LNCaP clone FGC (cell line): ENCODE measurements at places on chromosomes 5 and 9.

GRCh38 chr9:8802242-8802641 lies 1002.7 kb upstream of the DMAC1 start:
- DNase-seq: no peak

DNA sequence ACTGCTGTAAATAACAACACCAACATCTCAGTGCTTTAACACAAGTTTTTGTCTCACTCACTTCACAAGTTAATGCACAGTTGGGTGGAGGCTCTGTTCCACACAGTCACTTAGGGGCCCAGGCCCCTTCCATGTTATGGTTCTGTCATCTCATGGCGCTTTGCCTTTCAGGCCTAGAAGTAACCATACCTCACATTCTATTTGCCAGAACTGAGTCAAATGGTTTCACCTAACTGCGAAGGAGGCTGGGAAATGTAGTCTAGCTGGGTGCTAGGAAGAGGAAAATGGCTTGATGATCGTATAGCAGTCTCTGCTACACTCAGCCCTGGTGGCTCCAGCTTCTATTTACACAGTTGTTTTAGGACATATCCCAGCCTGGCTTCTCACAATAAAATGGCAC lies 23.1 kb upstream of the MVB12B start:
- no peak for DNase-seq

- no peak for DNase-seq
Observed at GRCh38 chr9:16217943-16218701, 652.3 kb downstream of the BNC2 start.

DNA sequence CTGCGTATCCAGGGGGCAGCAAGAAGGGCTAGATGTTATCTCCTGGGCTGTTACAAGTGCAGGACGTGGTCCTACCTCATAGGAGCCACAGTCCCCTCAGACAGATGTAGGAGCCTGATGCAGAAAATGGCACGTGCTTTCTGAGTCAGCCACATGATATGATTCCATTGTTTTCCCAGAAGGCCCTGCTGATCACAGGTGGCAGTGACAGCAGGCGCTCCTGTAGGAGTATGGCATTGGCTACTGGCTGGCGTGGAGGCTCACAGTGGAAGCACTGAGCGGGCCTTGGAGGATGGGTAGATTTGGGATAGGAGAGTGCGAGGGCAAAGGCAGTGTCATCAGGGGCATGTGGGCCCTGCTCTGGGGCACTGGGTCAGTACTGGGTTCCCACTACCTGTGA lies 21.9 kb downstream of the USP20 start:
- no peak for DNase-seq

GRCh38 chr9:4617752-4618151 lies 44.3 kb upstream of the PLPP6 start:
- DNase-seq: no peak

GRCh38 chr9:75235632-75236031 lies 147.3 kb downstream of the OSTF1 start:
- no peak for DNase-seq

DNA sequence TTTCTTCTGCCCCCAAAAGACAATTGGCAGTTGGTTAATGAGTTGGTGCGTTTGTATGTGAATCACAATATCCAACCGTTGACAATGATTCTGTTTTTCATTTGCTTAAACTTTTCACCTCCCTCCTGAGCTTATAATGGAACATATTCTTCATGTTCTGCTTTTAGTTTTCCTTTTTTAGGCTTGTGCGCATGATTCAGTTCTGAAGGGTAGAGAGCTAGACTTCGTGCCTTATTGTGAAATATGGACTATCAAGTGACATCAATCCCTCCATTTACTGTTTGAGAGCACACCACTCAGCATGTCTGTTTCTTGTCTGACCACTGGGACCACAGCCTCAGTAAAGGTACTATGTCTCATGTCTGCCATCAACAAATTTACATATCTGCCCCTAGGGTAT lies 30.5 kb upstream of the LPAR1 start:
- DNase-seq: no peak

- no peak for DNase-seq
Observed at GRCh38 chr5:145990170-145990569, 53.8 kb downstream of the SH3RF2 start.

- no peak for DNase-seq
Observed at GRCh38 chr5:147902609-147903115, 3.7 kb downstream of the C5orf46 start.

DNA sequence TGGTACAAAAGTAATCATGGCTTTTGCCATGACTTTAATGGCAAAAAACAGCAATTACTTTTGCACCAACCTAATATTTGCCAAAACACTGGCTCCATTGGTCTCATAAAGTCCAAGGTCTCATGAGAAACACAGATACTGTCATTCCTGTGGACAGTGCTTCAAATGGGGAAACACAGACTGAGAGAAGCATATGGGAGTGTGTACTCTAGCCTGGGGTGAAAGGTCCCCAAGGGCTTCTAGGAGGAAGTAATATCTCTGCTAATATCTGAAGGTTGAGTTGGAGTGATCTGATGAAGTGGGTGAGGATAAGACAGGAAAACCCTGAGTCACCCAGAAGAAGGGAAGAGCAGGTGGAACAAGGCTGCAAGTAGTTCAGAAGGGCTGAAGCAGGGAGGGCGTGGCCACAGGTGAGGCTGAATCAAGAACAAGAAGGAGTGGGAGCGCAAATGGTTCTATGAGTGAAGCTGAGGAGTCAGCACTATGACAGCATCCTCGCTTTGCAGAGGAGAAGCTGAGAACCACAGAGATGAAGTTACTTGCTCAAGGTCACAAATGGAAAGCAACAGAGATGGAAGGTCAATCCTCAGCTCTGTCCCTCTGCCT lies 164.1 kb downstream of the ASTN2 start:
- no peak for DNase-seq

DNA sequence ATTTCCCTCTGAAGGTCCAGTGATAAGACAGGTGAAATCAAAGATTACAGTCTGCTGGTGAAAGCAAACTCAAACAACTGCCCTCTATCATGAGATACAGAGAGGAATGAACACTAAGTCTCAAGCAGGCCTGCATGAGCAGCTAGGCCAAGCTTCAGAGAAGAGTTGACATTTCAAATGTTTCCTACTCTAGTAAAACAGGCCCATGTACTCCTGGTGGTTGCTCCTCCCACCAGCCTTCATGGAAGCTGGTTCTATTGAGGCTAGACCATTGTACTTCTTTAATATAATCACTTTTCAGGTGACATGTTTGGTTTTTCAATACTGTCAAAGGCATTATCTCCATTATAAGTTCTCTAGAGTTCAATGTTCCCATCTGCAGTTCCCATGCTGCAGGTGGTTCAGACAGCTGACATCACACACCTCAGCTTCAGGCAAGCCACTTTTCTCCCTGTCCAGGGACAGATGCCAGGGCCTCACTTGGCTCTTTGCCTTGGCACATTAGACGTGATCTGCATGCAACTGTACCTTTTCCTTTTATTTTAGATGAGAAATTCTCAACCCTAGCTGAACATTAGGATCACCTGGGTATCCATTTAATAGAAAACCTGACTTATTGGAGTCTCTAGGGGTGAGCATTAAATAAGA lies 89.8 kb downstream of the PIK3R1 start:
- DNase-seq: no peak

- DNase-seq: no peak
Observed at GRCh38 chr5:121668635-121669034, 183.0 kb upstream of the FTMT start.

DNA sequence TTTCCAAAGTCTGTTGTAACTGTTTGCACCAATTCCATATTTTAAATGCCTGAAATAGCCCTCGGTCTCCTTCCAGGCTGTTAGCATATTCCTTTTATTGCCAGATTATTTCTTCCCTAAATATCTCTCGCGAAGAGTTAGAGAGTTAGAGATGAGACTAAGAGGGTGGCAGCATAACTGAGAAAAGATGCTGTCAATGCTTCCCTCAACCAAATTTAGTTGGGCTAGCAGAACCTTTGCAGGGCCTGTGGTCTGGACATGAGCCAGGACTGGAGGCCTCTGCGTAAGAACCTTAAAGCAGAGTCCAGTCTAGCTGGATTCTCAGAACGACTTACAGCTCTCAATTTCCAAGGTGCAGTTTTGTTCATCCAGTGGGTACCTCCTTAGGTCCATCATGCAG lies 135.9 kb downstream of the GABRB2 start:
- DNase-seq: no peak

DNA sequence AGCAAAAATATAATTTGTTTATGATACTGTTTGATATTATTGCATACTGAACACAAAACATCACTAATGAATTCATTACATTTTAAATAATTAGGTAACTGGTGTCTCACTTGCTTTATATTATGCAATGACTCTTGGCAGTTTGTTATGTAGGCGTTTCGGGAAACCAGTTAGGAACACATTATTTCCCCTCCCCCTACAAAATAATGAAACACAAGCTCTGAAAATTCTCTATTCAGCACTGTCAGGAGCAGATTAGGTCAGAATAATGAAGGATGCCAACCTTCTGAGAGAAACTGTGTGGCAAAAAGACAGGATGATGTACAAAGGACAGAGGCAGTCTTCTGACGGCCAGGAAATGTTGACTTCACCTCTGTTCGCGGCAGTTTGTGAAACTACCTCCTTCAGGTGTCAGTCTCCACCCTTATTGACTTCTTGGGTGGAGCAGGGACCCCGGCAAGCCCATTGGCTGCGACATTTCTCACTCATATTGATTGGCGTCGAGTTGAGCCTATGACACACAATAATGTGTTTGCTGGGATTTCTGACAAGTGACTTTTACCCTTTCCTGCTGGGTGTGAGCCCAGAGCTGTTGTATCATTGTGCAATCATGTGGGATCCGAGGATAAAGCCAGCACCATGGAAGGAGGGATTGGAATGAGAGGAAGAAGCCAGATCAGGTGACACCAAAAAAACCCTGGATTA lies 33.9 kb downstream of the SH3PXD2B start:
- peak; percentile 99 for DNase-seq

GRCh38 chr9:121949364-121949763 lies 143.7 kb downstream of the TTLL11 start:
- no peak for DNase-seq

DNA sequence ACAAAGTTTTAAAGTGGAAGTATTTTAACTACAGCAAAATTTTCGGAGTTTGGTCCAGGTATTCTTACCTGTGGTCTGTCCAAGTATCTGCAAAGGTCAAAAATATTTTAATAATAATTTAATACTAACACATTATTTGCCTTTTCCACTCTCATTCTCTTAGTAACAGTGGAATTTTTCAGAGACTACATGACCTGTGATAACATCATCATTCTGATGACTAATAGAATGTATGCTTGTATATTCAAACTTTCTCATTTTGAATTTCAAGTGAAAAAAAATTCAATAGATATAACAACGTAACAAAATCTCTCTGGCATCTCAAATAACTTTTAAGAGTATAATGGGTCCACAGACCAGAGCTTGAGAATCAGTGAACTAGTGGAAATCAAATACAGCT lies 78.3 kb downstream of the FBXL17 start:
- DNase-seq: no peak

- DNase-seq: no peak
Observed at GRCh38 chr9:77864211-77864889, 167.3 kb downstream of the GNAQ start.

DNA sequence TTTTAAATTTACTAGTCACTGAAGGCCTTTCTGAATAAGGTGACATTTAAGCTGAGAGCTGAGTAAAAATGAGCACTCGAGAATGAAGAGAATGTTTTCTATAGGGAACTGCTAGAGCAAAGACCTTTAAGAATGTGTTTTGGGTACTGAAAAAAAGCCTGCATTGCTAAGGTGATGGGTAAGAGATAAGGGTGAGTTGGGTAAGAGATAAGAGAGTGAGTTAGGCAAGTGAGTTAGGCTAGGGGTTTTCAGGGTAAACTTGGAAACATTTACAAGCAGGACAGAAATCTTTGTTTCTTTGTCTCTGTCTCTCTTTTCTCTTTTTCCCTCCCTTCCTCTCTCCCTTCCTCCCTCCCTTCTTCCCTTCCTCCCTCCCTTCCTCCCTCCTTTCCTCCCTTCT lies 5.6 kb downstream of the RAD23B start:
- DNase-seq: no peak

- no peak for DNase-seq
Observed at GRCh38 chr5:118561971-118562370, 426.4 kb downstream of the DTWD2 start.
